ENCODE measurements at places on chromosomes 11 and 22.

DNA sequence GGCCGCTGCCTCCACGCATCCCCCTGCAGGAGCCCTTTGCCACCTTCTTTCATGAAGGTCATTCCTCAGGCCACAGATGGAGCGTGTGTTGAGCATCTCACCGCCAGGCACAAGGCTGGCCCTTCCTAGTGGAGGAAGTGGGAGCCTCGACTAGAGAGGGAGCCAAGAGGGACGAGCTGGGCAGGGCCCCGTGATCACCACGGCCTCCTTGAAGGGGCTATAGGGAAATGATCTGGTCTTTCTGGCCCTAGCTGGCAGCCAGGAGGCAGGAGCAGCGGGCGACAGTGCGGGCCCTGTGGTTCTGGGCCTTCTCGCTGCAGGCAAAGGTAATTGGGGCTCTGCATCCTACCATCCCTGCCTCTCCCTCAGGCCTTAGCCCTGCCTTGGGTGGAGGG lies 49.1 kb downstream of the PISD start:
- DNase-seq: no peak

- no peak for DNase-seq
Measured at GRCh38 chr11:61828629-61829407, 718 bp downstream of the FADS2 start.

DNA sequence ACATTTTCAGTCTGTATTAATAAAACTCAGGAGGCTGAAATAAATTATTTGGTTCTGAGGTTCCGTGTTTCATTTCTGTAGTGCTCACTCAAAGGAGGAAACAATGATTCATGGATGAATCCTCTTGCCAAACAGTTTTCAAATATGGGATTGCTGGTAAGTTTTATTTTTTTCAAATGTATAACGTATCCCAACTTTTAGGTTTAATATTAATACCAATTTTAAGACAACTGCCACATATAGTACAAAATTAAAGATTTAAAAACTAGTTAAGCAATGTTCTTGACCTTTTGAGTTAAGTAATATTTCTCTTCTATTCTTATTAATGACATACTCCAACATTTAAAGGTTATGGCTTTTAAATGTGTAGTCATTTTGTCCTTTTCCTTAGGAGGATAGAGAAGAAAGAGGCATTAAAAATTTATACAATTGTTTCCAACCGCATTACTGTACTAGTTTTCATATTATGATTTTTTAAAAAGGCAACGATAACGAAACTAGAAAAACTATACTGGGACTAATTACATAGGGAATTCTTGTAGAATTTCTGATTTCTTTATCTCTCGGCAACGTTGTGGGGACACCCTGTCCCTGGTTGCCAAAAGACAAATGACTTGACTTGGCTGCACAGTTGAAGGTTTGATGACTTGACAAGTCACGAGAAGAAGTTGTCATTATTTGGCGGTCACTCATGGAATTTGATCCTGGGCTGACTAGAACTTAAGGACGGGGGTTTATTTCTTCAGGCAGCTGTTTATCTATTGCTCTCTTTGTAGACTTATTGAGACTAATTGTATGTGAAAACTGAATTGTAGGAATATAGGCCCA lies 69.1 kb upstream of the ADSL start:
- no peak for DNase-seq

GRCh38 chr22:28444659-28445058 lies 235.0 kb downstream of the TTC28 start:
- no peak for DNase-seq

GRCh38 chr11:131749101-131749500 lies 378.7 kb downstream of the NTM start:
- DNase-seq: no peak

GRCh38 chr11:43573233-43573632 lies 107.3 kb upstream of the HSD17B12 start:
- no peak for DNase-seq

- DNase-seq: no peak
Measured at GRCh38 chr11:626475-627307, at the start of gene SCT. TSS of gene SCT (minus strand) at chr11:627181. CDS start at chr11:627143, 38 bp downstream.

GRCh38 chr11:103619938-103620337 lies 416.5 kb upstream of the DDI1 start:
- DNase-seq: no peak

- DNase-seq: no peak
Measured at GRCh38 chr11:32003335-32003734, 87.5 kb upstream of the RCN1 start.

DNA sequence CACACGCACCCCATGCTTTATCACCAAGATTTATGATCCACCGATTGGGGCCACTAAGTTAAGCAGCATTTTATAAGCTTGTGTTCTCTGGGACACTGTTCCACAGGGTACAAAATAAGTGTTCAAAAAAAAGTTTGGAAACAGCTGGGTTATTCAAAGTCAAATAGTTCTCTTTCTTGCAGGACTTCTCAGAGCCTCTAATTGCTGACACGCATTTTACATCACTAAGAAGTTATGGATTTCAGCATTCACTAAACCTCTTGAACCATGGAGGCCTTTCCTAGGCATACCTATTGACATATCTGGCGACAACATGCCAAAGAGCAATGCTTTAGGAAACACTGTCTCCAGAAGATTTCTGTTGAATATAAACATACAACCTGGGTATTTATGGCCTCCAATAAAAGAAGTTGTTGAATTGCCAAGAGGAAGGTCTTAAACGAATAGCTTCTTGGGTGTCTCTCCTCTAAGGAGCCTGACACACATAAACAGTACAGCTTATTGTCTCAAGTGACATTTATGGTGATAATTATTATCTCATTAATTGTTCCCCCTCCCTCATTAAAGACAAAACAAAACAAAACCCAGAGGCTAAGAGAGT lies 147.1 kb upstream of the ARHGAP20 start:
- DNase-seq: no peak

DNA sequence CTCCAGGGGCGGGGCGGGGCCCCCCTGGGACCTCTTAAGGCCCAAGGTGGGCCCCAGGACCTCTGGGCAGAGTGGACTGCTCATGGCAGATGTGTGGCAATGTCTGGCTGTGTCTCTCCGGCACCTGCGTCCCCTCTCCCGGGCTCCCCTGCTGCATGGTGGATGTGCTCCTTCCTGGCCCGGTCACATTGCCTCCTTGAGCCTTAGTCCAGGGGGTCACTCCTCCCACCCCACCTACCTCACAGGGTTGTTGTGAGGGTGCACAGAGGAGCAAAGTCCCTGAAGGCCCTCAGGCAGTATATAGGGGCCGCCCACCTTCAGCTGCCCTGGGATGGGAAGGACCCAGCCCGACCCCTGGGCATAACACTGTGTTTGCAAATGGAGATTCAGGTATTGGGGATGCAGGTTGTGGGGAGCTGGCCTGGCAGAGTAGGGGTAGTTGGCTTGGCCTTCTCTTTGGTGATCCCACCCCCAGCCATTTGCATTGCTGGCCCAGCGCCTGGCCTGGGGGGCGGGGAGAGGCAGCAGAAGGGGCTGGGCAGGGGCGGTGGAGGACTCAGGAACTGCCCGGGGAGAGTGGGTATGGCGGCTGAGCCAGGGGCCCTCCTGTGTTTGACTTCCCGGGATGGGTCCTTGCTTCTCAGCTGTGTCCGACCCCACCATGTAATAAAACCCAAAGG lies 11.3 kb downstream of the KCTD17 start:
- no peak for DNase-seq

- DNase-seq: no peak
Measured at GRCh38 chr22:42562684-42563083, 8.9 kb downstream of the SERHL2 start.

DNA sequence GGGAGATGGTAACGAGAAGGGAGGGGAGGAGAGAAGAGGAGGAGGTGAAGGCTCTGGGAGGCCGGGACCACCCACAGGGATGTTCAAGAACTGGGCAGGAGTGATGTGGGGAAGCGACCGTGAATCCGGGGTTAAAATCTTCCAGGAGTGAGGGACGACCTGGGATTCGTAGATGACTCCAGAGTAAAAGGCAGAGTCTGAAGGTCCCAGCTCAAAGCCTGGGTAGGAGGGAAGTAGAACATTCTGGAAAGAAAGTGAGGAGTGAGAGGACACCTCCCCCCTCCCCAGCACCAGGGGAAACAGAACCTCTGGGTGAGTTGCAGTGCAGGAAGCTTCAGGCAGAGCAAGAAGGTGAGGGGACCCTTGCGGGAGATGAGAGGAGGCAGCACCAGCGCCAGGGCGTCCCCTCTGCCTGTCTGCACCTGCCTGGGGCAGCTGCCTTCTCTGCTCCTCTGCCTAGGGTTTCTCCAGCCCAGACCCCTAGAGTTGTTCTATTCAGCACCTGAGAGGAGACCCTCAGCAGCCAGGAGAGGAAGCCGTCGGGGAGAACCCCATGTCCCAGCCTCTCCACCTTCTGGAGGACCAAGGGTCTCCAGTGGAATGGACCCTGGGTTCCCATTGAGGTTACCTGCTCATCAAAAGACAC lies 49.7 kb downstream of the LINC01488 start:
- DNase-seq: no peak

- DNase-seq: no peak
Measured at GRCh38 chr11:72114570-72114969, 2.1 kb upstream of the ANAPC15 start.

DNA sequence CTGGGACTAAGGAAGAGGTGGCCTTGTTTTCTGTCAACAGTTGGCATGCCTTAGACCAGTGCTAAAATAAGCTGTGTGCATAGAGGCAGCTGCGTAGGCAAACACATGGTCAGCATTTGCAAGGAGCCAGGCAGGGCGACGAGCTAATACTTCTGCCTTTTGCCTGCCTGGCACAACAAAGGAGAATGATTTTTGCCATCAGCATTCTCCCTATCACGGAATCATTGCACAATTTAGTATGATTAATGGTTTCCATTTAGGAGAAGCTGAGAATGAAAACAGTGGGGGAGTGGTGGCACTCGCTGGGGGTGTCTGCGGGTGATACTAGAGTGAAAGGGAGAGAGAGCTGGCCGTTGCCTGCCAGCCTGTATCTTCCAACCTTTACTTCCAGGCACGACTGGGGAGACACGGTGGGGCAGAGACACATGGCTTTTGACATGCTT lies 336.0 kb downstream of the CADM1 start:
- DNase-seq: no peak
